ENCODE measurements at places on chromosomes 12 and 14.

- DNase-seq: no peak
Observed at GRCh38 chr12:54521293-54522060, 23.9 kb downstream of the NCKAP1L start.

- peak; percentile 42 for DNase-seq
Observed at GRCh38 chr14:72830786-72831594, 62.9 kb downstream of the DPF3 start.

- DNase-seq: no peak
Observed at GRCh38 chr12:43361031-43361710, 190.8 kb downstream of the ADAMTS20 start.

DNA sequence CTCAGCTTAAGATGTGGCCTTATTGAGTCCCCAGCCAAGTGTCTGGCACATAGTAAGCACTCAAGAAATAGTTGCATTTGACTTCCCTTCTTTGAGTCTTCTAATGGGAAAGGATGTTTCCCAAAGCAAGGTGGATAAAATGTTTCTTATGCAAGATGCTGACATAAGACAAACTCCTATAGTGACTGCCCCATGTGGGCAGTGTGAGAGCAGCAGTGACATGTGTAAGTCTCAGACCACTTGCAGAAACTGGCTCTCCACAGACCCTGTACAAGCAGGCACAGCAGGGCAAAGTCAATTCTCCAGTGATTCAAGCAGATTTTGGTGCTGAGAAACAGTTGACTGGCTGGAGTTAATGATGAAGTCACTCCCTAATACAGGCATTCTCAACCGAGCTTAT lies 255.3 kb downstream of the ANO2 start:
- no peak for DNase-seq

DNA sequence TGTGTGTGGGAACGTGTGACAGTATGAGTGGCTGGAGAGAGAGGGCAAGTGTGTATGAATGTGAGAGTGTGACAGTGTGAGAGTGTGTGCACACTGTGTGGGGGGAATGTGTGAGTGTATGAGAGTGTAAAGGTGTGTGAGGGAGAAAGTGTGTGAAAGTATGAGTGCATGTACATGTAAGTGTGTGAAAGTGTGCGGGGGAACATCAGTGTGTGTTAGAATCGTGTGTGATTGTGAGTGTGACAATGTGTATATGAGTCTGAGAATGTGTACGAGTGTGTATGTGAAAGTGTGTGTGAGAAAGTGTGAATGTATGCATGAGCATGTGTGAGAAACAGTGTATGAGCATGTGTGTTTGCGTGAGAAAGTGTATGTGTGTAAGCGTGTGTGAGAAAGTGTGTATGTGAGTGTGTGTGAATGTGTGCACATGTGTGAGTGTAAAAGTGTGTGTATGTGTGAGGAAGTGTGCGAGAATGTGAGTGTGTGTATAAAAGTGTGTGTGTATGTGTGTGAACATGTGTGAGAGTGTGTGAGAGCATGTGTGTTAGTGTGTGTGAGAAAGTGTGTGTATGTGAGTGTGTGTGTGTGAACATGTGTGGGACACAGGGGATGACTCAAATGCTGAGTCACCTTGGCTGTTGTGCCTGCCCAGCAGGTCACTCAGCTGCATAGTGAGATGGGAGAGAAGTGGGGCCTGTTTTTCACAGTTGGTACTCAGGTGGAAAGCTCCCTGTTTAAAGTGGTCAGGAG lies 220.5 kb upstream of the TBX3 start:
- no peak for DNase-seq

DNA sequence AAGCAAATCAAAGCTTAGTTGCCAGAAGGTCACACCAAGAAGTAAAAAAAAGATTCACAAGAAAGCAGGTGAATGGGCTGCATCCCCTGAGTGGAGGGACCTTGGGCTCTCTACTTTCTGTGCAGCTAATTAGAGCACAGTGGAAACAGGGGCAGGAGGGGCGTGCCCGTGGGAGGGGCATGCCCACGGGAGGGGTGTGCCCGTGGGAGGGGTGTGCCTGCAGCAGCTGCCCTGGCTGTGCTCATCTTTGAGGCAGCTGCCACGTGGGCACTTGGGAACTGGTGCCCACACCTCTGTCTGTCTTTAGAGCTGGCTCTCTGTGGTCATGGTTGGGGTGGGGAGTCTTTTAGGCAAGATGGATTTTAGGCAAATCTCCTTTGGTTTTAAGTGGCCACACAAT lies 60.0 kb downstream of the EML1 start:
- peak; percentile 43 for DNase-seq

- peak; percentile 42 for DNase-seq
Observed at GRCh38 chr14:29724991-29725390, 202.7 kb downstream of the PRKD1 start.

GRCh38 chr14:54278087-54278486 lies 118.7 kb upstream of the CDKN3 start:
- DNase-seq: no peak

DNA sequence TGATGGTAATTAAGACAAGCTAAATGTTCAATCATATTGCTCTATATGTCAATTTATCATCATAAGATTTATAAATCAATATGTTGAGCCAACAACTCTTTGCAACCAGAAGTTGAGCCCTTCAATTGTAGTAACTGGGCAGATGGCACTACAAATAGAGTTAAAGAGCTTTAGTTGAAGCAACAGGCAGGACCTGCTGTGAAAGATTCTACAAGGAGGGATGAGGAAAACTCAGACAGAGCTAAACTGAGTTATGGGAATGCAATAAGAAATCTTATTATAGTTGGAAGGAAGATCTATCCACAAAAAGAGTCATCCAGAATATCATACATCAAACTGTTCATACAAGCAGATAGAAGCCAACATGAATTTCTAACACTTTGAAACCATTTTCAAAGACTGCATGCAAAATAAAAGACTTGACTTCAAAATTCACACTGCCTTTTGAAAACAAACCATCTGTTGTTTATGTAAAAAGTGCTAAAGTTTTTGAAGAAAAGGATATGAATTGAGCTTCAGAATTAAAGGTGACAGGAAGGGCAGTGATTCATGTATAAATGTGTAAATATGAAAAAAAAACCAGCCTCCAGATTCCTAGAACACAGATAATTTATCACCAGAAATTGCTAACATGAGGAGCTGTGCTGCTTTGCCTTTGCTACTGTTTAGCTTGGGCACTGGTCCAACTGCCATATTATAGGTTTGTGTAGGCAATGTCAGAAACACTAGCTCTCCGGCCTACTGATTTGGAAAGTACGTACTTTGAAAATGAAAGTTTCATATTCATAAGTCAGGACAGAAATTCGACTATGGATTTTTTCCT lies 133.2 kb downstream of the SLC35F4 start:
- no peak for DNase-seq

GRCh38 chr14:68502230-68502629 lies 290.6 kb downstream of the ZFP36L1 start:
- no peak for DNase-seq

DNA sequence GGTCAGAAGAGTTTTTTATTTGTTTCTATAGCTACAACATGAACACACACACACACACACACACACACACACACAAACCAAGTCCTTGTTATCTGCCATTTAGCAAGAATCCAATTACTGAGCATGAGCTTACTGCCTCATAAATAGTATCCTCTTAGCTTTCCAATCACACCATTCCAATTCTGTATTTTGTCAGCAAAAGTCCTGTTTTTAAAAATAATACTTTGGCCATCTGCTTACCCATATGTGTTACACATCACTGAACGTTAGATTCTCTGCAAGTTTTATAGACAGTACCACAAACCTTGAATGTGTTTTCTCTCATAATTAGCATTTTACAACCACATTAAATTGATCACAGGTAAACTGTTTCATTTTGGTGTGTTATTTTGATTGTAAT lies 1905.4 kb upstream of the FLRT2 start:
- DNase-seq: no peak

GRCh38 chr12:132310181-132311040 lies 19.0 kb downstream of the GALNT9 start:
- no peak for DNase-seq

DNA sequence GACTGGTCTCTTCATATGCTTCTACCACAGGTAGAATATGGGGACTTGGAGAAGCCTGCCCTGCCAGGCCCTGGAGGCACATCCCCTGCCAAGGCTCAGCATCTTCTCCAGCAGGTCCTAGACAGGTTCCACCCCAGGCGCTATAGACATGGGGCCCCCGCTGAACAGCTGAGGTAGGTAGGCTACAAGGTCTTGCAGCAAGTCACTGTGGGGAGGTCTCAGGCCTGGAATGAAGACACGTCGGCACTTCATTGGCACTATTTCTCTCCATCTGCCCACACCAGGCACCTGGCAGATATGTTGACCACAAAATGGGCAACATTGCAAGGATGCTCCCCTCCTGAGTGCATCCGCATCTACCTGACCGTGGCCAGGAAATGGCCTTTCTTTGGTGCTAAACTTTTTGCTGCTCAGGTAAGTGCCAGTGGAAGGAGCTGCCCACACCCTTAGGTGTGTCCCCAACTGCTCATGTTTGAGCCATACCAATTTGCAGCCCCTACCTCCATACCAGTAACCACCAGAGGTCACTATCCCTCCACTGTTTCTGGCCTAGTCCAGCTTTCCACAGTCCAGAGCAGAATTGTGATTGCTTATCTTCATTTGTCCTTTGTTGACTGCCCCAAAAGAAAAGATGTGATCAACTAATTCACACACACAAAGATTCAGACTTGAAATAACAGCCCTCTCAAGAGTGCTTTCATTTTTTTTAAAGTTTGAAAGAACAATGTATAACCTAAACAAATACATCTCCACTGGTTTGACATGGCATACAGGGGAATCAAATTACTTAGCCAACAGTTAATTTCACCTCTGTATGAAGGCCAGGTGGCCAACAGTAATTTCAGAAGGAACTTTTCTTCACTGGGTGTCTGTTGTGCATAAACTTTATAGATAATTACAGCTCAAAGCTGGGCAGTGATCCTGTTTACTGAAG lies 16.1 kb downstream of the PIGH start:
- DNase-seq: peak; percentile 70

DNA sequence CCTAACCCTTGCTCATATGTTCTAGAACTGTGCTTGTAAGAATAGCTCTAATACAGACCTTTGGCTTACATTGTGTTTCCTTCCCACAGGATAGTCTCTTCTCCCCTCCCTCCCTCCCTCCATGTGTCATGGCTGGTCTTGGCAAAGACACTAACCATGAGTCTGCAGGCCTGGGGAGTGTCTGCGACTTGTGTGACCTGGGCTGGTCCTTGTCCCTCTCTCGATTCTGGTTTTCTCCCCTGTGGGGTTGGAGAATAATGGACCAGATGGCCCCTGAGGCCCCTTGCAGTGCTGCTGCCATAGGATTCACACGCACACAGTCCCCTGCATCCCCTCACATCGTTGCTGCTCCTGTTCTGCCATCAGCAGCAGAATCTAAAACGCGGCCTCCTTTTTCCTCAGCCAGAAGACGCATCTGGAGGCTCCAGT lies 30.3 kb downstream of the DEGS2 start:
- no peak for DNase-seq

DNA sequence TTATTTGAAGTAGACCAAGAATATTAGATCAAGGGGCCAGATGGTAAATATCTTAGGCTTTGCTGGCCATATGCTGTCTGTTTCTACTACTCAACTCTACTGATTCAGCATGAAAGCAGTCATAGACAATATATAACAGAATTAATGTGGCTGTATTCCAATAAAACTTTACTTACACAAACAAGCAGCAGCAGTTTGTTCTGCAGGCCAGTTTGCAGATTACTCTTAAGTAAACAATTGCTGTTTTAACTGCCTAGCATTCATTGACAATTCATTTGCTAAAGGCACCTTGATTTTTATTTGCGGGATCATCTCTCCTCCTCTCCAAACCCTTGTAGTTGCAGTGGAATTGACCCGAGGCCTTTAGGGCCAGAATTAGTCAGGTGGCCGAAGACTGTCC lies 94.1 kb upstream of the GARIN6 start:
- DNase-seq: no peak

DNA sequence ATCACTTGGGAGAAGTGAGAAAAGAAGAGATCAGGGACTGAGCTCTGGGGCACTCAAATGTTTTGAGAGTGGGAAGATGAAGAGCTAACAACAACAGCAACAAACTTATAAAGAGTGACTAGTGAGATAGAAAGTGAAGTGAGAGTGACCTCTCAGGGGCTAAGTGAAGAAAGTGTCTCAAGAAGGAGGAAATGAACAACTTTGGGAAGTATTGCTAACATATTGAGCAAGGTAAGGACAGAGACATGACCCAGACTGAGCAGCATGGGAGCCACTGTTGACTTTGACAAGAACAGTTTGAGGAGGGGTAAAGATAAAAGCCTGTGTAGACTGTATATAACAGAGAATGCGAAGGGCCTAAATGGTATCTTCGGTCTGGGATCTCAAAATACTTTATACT lies 155.1 kb upstream of the BTG1 start:
- no peak for DNase-seq

DNA sequence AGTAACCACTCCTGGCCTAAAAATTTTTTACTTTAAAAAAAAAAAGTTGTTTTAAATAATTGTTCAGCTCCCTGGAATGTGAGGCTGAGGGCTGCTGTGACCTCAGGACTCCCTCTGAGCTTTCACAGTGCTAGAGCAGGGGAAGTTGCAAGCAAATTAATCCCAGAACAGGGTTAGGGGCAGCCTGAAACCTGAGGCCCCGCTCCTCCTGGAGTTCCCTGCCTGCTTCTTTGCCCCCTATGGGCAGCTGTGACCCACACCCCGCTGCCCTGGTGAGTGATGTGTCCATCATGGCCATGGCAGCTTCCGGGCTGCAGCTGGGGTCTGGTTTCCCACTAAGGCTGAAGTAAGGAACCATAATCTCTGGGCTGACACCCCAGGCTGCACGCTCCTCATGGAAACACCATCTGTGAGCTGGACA lies 9.5 kb downstream of the RITA1 start:
- DNase-seq: peak; percentile 48

DNA sequence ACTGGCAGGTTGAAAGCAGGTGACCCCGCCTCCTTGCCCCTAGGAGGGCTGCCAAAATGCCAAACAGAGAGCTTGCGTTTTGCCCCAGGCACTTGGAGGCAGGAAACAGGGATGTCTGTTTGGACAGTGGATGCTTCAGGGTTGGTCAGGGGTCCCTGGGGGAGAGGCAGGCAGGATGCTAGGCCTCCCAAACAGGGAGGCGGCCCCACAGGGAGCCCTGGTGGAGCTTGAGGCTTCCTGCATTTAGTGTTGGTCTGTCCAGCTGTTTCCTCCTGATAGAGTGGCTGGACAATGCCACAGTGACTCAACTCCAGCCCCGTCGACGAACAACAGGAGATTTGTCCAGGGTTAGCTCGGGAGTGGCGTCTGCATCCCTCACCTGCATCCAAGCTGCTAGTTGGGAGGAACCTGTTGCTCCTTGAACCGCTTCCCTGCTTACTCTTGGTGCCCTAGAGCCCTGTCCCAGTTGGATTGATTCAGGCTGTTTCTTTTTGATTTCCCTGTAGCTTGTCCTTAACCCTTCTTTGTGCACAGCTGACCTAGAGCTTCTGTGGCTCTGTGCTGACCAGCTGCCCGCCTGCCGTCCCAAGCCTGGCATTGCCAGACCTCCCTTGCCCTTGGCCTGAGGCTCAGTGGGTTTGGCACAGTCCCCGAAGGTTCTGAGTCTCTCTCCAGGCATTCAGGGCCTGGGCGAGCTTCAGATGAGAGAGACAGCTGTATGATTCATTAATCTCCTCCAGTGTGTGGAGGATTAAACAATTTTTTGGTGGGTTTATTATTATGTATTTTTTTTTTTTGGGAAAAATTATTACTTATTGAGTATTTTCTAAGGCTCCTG lies 45.9 kb downstream of the TSPAN9 start:
- DNase-seq: peak; percentile 33

- DNase-seq: no peak
Observed at GRCh38 chr12:24814379-24815113, 134.4 kb downstream of the BCAT1 start.

GRCh38 chr12:55727643-55728185 lies 1.1 kb downstream of the CD63 start:
- no peak for DNase-seq

GRCh38 chr14:105378873-105379685 lies 19.3 kb upstream of the TEX22 start:
- no peak for DNase-seq
